Activated CD4-positive, CD25-positive, alpha-beta regulatory T cell (primary cell): ENCODE measurements at places on chromosomes 16 and 17.

- DNase-seq = no peak
Measured at GRCh38 chr17:48213797-48214196, 106.2 kb downstream of the SNX11 start.

DNA sequence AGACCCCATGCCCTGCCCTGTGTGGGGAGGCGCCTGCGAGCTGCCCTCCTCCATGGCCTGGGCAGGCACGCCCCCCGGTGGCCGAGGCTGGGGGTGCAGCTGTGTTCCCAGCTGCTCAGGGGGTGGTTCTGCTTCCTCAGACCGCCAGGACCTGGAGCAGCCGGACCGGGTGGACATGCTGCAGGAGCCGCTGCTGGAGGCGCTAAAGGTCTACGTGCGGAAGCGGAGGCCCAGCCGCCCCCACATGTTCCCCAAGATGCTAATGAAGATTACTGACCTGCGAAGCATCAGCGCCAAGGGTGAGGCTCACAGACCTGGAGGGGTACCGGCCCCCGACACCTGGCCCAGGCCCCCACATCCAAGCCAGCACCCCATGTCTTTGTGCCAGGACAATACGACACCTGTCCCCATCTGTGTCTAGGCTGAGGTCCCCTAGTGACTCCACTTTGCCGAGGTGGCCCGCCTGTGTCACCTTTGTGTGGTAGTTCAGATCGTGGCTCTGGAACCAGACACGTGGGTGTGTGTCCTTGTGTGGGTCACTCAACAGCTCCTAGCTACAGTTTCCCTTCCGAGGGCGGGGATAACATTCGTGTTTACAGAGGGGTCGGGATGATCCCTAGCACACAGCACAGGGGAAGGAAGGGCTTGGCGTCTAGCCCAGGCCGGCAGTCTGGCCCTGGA, 9.3 kb downstream of the GJD3 start:
- DNase-seq = peak; percentile 73

DNA sequence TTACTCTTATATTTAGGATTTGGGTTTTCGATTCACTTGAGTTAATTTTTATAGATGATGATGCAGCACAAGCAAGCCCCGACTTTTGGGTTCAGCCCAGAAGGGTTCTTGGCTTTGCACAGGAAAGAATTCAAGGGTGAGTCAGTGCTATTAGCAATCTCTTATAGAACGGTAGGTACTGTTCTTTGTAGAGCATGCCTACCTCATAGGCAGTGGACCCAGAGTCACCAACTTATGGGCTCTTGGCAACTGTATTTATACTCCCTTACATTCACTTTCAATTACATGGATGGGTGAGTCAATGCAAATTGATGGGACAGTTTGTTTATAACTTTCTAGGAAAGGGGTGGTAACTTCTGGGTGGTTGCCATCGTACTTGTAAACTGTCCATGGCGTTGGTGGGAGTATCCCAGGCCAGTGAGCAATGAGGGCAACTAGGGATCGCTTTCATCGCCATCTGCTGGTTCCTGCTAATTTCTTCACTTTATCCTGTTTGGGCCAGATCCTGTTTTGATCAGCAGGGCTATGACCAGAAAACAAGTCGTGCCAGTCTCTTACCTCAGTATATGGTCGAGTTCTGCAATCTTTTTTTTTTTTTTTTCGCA, 362.6 kb downstream of the CNTNAP4 start:
- no peak for DNase-seq

DNA sequence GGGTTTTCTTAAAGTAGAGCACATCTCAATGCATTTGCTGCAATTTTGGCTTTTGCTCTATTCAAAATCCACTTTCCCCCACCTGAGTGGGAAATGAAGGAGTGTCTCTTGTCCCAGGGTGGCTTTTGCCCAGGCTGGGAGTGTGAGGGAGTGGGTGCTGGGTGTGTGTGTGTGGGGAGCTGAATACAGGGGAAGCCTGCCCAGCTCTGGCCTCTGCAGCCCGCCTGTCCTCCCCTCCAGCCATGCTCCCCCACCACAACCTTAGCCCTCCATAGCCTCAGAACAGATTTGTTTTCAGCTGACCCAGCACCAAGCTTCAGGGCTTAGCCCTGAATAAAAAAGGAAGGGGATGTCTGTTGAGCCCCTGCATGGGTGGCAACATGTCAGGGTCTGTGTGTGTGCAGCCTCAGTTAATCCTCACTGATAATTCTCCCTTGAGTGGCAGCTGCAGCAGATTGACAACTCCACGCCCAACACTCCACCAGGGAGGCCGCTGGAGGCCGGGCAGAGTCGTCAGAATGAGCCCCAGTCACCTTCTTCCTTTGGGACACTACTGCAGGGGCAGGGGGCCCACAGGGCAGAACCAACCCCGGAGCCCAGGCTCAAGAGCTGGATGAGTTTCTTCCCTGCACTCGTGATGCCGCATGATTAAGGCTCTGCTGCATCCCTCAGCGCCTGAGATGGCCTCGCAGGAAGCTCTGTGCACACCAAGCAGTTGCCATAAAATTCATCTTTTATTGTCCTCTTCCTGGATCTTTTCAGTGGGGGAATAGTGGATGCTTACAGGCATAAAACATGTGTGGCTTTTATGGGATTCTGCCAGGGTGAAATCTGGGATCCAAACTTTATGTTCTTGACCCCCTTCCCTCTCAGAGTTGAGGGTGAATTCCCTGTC, 55.0 kb downstream of the SPACA3 start:
- DNase-seq = no peak

DNA sequence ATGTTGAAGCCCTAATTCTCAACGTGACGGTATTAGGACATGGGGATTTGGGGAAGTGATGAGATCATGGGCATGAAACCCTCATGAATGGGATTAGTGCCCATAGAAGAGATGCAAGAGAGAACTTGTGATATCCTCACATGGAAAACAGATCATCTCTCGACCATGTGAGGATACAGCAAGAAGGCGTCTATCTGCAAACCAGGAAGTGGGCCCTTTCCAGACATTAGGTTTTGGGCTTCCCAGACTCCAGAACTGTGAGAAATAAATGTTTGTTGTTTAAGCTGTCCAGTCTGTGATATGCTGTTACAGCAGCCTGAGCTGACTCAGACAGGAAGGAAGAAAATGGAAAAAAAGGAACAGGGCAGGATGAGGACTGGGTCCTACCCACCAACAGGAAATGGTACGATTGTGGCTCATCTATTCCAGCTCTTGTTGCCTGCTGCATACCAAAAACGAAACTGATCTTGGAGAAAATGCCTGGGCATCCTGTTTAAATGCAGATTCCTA, 21.9 kb upstream of the SSTR2 start:
- DNase-seq = no peak

- DNase-seq = peak; percentile 49
Measured at GRCh38 chr16:1102921-1103635, 7.0 kb upstream of the C1QTNF8 start.
